ENCODE measurements at places on chromosomes 16 and 17. TPM values are rescaled to one million over a fixed set of nuclear protein-coding genes. Genes with fewer than 3 reads are reported as not detected.

The PPP1R1B gene
- total RNA-seq: 10.7 TPM

The AIPL1 gene
- 0.71 TPM for total RNA-seq

The PIMREG gene
- total RNA-seq: 133 TPM

The HCRT gene
- total RNA-seq: not detected

The AOC2 gene
- 4.0 TPM for total RNA-seq

The PEX12 gene
- total RNA-seq: 2.5 TPM

The APPBP2 gene
- 18.0 TPM for total RNA-seq

The PRR35 gene
- 0.50 TPM for total RNA-seq

The ABCC12 gene
- total RNA-seq: not detected

The ZNF213 gene
- 6.9 TPM for total RNA-seq

The CTDNEP1 gene
- total RNA-seq: 123 TPM

The ZNF750 gene
- total RNA-seq: not detected

- no peak for DNase-seq
Observed at GRCh38 chr17:1229349-1229899, 40.8 kb upstream of the BHLHA9 start.

- DNase-seq: peak; percentile 68
Observed at GRCh38 chr16:2237493-2238149, 1.4 kb downstream of the DNASE1L2 start.

- DNase-seq: no peak
Observed at GRCh38 chr17:33234930-33235685, 58.0 kb downstream of the ASIC2 start.

- no peak for DNase-seq
Observed at GRCh38 chr16:65622151-65622550, 500.3 kb upstream of the CDH11 start.

DNA sequence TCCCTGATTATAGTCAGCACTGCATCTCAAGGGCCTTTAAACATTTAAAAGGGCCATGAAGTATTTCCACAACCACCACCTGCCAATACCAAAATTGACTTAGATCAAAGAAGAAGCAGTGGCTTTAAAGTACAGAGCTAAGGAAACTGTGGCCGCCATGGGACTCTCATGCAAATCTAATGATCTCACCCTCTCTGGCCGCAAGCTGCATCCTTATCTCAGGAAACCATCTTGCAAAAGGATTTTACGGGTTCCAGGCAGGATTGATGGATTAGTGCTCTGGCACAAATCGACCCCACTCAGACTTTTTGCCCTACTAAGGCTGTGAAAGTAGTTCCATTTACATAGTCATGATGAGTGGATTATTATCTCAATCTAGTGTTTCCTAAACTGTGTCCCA lies 22.6 kb downstream of the CDRT4 start:
- no peak for DNase-seq

GRCh38 chr17:17044846-17045561 lies 2.7 kb downstream of the MPRIP start:
- no peak for DNase-seq

GRCh38 chr16:16126896-16127295 lies 96.4 kb downstream of the ABCC6 start:
- no peak for DNase-seq

DNA sequence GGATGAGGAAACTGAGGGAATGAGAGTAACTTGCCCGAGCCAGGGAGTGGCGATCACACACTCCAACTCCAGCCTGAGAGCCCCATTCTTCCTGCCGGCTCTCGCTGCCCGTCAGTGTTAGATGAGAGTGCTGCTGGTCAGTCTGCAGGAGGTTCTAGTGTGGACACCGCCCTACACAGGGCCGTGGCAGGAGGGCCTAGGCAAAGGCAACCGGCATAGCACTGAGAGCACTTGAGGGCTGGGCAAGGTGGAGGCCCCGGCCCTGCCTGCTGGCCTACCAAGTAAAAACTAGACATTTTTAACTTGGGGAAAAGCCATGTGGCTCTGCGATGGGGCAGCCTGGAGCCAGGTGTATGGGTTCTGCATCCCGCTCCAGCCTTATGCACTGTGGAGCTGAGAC lies 354.8 kb downstream of the SEC14L1 start:
- DNase-seq: no peak

DNA sequence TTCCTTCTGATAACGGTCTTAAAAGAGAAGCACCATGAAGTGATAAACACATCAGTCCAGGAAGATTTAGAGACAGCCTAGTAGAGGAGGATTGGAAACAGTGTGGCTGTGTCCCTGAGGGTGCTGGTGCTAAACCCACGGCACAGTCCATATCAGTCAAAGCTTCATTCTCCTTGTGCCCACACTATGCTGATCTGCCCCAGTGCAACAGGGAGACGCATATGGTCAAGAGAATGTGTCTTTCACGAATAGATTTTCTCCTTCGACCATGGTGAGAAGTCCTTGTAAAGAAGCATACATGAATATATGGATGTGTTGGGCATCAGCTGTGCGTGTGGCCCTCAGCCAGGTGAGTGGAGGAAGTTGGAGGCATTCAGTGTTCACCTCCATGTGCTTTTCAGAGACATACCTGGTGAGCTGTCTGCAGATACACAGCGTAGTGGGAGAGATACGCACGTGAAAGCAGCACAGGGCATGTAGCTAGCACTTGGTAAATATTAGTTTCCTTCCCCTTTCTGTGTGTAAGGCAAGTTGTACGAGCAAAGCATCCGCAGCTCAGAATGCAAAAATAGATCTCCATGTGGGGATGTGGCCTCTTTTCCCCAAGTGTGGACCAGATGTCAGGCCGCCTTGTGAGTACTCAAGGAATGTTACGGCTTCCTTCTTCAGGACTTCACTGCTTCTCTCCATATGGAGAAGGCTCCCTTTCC lies 29.4 kb downstream of the HLF start:
- no peak for DNase-seq

DNA sequence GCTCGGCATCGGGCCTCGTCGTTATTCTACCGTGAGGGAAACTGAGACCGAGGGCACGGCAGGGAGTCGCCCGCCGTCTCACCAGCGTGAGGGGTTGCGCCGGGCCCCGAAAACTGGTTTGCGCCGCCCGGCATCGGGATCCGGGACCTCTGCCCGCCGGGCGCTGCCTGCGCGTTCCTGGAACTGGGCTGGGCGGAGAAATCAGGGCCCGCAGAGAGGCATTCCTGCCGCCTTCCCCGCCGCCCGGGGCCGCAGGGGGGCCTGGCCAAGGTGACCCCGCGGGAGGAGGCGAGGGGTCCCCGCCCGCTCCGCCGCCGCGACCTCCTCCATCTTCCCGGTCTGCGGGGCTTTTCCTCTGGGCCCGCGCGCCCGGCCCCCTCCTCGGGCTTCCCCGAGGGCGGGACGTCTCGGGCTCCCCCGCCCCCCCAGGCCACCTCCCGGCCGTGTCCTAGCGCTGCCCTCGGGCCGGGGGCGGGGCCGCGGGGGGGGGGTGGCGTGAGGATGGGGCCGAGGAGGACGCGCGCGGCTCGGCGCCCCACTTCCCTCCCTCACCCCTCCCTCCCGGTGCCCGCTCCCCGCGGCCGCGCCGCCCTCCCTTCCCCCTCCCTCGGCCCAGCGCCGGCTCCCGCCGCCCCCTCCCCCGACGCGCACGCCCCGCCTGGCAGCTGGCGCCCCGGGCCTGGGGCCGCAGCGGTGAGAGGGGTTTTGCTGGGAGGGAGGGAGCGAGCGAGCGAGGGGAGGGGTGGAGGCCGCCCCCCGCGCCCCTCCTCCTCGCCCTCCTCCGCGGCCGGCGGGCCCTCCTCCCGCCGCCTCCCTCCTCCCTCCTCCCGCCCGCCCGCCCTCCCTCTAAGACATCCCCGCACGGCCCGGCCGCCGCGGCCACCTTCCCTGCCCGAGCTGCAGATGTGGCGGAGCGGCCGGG lies at the start of gene GLIS2:
Gene GLIS2 (plus strand): TSS at position 882 of the 922 bp plus-strand sequence. CDS start 16,214 bp downstream, outside the sequence.
- no peak for DNase-seq

GRCh38 chr17:80868022-80868609 lies 123.5 kb upstream of the CHMP6 start:
- DNase-seq: no peak

- DNase-seq: no peak
Observed at GRCh38 chr17:8466456-8466855, 30.8 kb downstream of the NDEL1 start.

GRCh38 chr17:71799657-71800056 lies 321.2 kb upstream of the SOX9 start:
- no peak for DNase-seq

GRCh38 chr17:5769593-5770354 lies 185.5 kb upstream of the NLRP1 start:
- DNase-seq: no peak

DNA sequence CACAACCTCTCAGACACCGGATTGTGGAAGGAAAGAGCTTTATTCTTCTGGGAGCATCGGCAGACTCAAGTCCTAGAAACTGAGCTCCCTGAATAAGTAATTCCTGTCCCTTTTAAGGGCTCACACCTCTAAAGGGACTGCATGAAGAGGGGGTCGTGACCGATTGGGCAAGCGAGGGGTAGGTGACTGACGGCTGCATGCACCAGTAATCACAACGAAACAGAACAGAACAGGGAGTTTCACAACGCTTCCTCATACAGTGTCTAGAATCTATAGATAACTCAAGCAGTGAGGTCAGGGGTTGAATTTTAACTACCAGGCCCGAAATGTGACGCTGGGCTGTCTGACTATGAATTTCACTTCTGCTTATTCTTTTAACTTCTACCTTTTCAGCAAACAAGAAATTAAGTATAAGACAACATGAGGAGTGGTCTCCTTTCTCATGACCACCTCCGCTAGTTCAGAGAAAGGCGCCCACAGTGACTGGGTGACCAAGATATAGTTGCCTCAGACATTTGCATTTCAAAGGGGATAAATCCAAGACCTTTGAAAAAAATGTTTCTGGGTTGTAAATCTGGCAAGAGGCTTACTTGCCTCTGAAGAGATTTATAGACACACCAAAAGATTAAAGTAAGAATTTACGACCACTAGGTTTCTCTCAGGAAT lies 88.4 kb upstream of the ATF7IP2 start:
- no peak for DNase-seq

DNA sequence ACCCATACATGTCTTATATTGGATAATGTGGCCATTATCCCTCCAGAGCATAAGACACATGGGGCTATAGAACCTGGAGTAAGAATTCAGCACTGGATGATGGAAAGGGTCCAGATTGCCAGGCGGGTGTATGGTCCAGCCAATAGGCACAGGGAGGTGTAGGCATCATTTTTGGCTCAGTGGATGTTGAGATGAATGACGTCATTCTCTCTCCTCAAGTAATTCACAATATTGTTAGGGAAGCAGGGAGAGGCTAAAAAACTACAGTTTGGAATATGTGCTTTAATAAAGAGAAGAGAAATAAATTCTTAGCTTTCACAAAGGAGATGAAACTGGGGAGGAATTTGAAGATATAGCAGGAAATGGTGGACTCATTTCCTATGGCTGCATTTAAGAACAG lies 461.1 kb upstream of the GOT2 start:
- no peak for DNase-seq

DNA sequence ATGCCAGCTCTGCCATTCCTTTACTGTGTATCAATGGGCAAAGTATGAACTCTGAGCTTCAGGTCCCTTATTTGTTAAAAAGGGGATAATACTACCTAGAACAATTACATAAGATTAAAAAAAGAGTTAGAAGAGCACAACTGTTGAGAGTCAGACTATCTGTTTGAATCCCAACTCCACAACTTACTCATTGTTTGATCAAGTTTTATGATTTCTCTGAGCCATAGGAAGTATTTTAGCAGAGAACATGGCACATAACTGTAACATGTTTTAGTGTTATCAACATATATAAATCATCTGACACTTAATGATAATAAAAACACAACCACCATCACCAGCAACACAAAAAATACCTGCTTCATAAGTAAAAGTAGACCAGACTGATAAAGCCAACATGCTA lies 421.3 kb downstream of the ZFHX3 start:
- no peak for DNase-seq

- no peak for DNase-seq
Observed at GRCh38 chr17:82384051-82384729, 12.6 kb downstream of the UTS2R start.

- no peak for DNase-seq
Observed at GRCh38 chr17:70022175-70022574, 52.9 kb upstream of the KCNJ16 start.

- DNase-seq: no peak
Observed at GRCh38 chr16:29910819-29911675, 10.8 kb downstream of the ASPHD1 start.

- DNase-seq: no peak
Observed at GRCh38 chr17:80758481-80759376, 214.1 kb downstream of the RPTOR start.

GRCh38 chr16:1770328-1771187 lies 785 bp downstream of the NME3 start:
- DNase-seq: peak; percentile 76

DNA sequence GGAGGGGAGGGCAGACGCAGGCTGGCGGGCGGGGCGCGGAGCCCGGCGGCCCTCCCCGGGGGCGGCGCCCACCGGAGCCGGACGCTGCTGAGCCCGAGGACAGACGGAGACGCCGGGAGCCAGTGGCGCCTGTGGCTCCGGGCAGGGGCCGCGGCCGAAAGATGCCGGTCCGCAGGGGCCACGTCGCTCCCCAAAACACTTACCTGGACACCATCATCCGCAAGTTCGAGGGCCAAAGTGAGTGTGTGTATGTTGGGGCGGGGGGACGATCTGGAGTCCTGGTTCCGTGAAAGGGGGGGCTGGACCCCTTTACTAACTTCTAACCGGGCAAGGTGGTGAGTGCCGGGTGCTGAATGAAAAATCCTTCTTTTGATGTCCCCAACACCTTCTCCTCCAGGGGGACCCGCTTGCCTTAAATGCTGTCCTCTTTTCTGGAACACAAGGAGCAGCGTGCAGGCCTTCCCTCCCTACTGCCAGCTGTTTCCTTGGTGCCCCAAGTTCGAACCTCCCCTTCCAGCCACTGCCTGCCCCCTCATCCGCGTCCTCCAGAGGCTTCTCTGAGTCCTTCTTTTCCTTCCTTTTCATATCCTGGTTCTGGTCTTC lies at the start of gene KCNH6:
Gene KCNH6 (plus strand): TSS at position 106 of the 603 bp plus-strand sequence. CDS start 56 bp downstream, at position 162.
- no peak for DNase-seq

DNA sequence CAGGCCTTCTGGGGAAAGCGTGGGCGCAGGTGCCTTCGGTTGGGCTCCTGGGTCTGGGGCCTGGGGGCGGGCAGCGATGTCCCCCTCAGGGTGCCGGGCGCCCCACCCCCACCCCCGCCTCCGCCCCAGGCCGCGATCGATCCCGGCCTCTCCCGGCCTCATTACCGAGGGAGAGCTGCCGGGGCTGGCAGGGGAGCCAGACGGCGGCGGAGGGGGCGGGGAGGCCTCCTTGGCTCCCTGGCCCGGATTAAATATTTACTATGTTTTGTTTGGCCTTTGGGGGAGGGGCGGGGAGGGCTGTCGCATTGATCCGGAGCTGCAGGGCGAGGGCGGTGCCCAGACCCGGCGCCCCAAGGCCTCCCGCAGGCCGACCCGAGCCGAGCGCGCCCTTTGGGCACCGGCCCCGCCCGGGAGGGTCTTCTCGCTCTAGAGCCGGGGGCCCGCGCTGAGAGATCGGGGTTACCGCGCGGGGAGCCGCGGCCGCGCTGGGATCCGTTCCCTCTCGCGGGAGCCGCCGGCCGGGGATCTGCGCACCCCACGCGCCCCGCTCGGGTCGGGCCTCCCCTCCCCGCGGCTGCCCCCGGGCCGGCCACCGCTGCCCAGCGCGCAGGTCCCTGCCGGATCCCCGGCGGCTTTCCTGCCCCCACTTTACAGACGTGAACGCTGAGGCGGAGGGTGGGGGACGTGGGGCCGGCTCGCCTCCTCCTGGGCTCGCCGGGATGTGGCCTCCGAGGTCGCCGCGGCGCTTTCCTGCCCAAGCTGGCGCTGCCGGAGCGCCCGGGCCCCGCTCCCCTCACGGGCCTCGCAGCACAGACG lies 27.0 kb downstream of the RTN4RL1 start:
- DNase-seq: no peak
